Stimulated activated CD4-positive, alpha-beta T cell treated with anti-CD3 and anti-CD28 coated beads, Interleukin-12 subunit alpha, Interleukin-12 subunit beta, amount 100 ng/mL, for 24 hours (primary cell): ENCODE measurements at places on chromosomes 7 and 10.

- DNase-seq, result no peak
Measured at GRCh38 chr10:80501913-80502521, 35.7 kb upstream of the SH2D4B start.

GRCh38 chr7:99184532-99185218 is 23.2 kb downstream of the KPNA7 start:
- DNase-seq, result no peak

DNA sequence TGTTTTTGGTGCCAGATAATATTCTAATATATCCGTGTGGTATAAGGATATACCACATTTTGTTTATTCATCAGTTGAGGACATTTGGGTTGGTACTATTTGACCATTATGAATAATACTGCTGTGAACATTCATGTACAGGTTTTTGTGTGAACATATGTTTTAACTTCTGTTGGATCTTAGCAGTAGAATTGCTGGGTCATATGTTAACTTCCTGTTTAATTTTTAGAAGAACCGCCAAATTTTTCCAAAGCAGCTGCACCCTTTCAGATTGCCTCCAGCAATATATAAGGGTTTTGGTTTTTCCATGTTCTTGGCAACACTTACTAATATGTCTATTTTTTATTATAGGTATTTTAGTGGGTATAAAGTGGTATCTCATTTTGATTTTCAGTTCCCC is 22.8 kb downstream of the VPS26A start:
- no peak for DNase-seq

DNA sequence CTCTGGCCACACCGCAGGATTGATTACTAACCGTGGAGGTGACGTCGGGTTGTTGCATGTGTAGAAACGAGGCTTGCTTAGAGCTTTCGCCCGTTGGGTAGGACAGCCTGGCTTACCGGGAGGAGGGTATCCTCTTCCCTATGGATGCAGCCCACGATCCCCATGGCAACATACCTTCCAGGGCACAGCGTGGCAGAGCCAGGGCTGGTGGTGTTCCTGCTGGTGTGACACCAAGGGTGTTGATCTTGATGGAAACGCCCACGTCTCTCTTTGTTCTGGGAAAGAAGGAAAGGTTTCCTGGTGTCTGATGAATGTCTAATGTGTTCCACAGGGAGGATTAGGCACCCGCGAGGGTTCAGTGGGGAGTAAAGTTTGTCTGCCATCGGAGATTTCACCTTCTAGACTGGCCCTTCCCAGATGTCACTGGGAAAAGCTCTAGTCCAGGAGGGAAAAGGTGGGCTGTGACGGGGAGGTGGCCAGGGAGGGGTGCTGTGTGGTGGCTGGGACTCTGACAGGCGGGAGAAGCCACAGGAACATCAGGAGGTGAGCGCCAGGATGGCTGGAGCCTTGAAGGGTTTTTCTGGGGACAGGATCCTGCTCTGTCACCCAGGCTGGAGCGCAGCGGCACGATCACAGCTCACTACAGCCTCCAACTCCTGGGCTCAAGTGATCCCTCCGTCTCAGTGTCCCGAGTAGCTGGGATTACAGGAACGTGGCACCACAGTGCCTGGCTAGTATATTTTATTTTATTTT is 102.1 kb downstream of the CUX1 start:
- no peak for DNase-seq

- no peak for DNase-seq
Measured at GRCh38 chr10:114081911-114082583, 38.4 kb downstream of the ADRB1 start.

GRCh38 chr7:9776900-9777299 is 1196.8 kb upstream of the PHF14 start:
- no peak for DNase-seq

- no peak for DNase-seq
Measured at GRCh38 chr7:25117226-25118047, 7.6 kb downstream of the CYCS start.

- DNase-seq, result no peak
Measured at GRCh38 chr7:41536122-41536872, 166.6 kb downstream of the INHBA start.

DNA sequence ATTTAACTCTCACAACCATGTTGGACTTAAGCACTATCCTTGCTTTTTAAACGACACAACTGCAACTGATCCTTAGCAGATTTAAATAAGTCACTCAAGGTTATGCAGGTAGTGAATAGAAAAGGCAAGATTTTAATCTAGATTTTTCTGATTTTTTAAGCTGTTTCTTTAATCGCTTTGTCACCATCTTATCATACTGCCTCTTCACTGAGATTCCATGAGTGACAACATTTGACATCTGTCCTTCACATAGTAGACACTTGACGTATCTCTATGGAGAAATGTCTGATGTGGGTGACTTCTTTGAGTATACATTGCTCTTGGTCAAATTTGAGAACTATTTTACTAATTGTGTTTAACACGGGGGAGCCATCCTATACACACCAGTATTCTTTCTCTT is 839.7 kb downstream of the GATA3 start:
- DNase-seq, result no peak

GRCh38 chr10:11879387-11880094 is 56.4 kb downstream of the PROSER2 start:
- DNase-seq, result no peak

- DNase-seq, result no peak
Measured at GRCh38 chr7:111390000-111390399, 172.3 kb downstream of the IMMP2L start.

- DNase-seq, result no peak
Measured at GRCh38 chr10:8279598-8279997, 225.1 kb downstream of the GATA3 start.

GRCh38 chr7:75040512-75040911 is 33.1 kb downstream of the RCC1L start:
- no peak for DNase-seq

DNA sequence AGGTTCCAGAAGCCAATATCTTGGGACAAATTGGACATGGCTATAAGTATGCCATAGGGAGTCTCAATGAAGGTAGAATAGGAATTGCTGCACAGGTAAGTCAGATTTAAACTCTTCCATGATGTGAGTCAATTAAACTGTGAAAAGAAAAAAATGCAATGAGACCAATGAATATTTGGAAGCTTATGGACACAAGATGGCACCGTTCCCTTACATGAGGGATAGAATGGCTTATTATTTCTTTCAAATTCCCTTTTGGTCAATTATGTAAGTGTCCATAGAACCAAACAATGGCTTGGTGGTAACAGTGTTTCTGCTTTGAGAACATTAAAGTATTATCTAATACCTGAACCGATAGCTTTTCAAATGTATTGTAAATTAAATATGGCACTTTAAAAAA is 35.6 kb downstream of the ACADSB start:
- no peak for DNase-seq

- no peak for DNase-seq
Measured at GRCh38 chr10:47372726-47373125, 11.4 kb downstream of the ZNF488 start.

DNA sequence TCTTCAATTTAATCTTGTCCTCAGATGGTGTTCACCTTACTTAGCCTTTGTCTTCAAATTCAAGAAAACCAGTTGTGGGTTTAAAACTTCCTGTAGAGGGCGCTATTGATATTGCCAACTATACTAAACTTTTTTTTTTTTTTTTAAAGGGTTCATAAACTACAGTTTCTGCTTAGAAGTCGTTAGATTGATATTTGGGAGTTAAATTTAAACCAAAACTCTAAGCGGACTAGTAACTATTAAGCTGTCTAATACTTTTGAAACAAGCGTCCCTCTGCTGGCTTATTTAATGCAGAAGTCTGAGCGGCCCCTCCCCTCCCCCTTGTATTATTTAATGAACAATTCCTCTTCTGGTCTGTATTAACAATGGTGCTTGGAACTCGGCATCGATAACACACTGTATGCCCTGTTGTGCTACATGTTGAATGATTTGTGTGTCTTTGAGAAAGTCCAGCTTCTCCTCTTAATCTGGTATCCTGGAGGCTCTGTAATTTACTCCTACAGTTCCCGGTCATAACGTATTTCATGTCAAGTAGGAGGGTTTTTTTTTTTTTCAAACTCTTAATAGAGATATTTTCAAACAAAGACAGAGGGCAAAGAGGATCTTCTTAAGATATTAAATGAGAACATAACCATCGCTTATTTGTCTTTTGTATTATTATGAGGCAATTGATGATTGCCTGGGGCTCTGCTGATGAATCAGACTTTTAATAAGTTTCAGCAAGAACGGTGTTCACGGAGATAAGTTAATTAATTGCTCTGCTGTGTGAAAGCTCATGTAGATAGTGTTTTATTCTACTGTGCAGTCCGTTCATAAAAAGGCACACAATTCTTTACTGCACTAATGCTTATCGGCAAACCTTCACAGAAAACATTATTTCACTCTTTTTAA is 22.6 kb upstream of the CREB5 start:
- no peak for DNase-seq

DNA sequence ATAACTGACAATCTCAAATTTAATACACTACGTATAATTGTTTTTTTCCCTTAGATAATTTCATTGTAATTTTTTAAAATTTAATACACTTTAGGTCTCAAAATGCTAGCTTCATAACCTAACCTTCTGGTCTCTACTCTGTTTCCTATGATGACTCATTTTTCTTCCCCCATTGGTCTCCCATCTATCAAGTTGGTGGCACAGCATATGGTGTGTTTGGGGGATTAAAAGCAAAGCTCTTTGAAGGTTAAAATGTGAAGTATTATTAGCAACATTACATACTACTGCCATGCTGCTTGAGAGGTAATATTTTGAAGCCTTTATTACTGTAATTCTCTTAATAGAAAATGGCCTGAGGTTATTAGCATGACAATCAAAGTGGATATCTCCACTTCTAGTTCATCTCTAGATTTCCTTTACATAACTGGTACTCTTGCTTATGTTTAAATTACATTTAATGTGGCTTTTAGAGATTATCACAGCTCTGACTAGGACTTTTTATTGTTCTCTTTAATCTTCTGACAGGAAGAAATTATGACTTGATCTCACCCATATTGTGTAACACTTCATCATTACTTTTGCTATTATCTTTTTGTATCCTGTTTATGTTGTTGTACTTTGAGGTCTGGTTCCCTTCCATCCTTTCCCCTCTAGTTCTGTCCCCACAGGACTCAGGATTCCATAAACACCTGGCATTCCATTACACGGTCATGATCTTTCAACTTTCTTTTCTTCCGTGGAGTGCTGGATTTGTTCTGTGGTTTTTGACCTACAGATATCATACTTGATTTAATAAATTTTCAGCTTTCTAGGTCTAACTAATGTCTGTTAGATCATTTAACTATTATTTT is 185.1 kb downstream of the SEMA3D start:
- no peak for DNase-seq

GRCh38 chr7:23333671-23334246 is 34.6 kb downstream of the MALSU1 start:
- no peak for DNase-seq

DNA sequence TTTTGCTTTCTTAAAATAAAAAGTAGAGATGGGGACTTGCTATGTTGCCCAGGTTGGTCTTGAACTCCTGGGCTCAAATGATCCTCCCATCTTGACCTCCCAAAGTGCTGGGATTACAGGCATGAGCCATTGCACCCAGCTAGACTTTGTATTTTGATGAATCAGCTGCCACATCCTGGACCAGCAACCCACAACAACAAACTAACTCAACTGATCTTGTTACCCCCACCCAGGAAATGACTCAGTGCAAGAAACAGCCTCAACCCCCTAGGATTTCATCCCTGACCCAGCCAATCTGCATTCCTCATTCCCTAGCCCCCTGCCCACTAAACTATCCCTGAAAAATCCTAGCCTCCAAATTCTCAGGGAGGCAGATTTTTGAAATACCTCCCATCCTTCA is 123.8 kb downstream of the IPMK start:
- DNase-seq, result no peak

GRCh38 chr10:84348860-84349259 is 20.5 kb downstream of the CCSER2 start:
- no peak for DNase-seq

GRCh38 chr10:106173838-106174237 is 990.7 kb downstream of the SORCS1 start:
- no peak for DNase-seq

- no peak for DNase-seq
Measured at GRCh38 chr10:44684661-44685060, 226.5 kb upstream of the TMEM72 start.

DNA sequence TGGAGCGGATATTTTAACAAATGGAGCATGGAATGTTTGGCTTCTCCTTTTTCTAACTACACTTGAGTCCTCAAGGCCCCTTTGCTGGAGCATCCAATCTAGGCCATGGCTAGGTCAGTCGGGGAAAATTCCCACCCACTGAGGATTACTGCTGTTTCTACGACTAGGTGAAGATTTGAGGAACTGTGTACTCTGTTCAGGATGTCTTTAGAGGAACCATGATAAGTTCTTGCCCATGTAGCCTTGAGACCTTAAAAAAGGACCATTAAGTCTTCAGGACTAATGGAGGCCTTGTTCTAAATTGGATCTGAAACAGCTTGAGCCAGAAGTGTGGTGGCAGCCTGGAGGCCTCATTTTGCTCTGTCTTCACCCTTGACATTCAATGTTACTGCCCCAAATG is 6.2 kb downstream of the AGK start:
- DNase-seq, result no peak

DNA sequence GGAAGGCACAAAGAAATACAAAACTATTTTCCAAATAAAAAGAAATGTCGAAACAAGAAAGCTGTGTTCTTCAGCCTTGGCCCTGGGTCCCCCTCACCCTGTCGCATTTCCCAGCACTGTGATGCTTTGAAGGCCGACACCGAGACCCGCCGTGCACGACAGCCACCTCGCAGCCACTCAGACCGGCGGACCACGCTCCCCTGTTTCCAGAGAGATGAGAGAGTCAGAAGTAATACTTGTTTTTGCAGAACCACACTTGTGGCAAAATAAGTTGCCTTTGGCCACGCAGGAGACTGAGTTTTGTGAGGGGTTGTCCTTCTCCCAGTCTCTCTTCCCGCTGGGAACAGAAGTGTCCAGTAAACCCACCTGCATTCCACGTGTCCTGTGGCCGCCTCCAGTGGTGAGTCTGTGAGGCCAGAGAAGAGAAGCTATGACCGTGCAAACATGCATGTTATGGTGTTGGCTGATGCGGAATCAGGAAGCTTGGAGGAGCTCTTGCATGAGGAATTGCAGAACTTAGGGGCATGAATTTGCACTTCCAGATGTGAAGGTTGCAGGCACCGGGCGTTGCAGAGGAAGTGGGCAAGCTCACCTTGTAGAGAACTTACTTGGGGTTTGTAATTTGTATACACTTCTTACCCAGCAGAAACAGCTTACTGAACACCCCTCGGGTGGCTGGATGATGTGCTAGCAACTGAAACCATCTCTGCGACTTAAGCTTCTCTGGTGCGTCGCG is 194.5 kb downstream of the EBF3 start:
- DNase-seq, result no peak

- no peak for DNase-seq
Measured at GRCh38 chr7:41655426-41655825, 47.5 kb downstream of the INHBA start.

DNA sequence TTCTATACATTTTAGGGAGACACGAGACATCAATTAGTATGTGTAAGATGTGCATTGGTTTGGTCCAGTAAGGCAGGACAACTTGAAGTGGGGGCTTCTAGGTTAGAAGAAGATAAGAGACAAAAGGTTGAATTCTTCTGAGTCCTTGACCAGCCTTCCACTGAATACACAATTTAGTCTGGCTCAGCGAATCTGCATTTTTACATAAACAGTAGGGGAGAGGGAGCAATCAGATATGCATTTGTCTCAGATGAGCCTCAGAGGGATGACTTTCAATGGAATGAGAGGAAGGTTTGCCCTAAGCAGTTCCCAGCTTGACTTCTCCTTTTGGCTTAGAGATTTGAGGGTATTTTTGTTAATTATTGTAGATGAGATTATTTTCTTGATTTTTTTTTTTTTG is 20.0 kb upstream of the C10orf90 start:
- no peak for DNase-seq
